ENCODE measurements at places on chromosomes 16 and 17.

DNA sequence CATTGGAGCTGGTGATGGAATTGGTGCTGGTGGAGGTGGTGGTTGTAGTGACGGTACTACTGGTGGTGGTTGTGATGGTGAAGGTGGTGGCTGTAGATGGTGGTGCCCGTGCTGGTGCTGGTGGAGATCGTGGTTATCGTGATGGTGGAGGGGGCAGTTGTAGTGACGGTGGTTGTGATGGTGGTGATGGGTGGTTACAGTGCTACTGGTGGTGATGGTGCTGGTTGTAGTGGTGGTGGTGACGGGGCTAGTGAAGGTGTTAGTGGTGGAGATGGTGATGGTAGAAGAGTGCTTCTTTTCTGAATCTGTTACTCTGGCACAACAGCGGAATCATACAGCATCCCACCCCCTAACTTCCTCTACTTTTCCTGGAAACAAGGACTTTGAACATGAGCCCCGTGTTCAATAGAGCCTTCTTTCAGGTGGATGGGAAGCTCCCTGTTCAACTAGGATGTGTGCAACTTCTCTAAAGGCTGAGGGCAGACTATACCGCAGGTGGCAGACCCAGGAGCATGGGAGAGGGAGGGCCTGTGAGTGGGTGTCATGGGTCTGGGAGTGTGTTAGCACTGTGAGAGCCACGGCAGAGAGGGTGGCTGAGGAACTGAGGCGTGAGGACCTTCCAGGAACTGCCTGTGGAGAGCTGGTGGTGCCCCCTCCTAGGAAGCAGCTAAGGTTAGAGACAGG lies 8.2 kb downstream of the TBX21 start:
- DNase-seq = no peak

- DNase-seq = no peak
These were observed 19.7 kb downstream of the ADGRG1 start for GRCh38 chr16:57648125-57648524.

DNA sequence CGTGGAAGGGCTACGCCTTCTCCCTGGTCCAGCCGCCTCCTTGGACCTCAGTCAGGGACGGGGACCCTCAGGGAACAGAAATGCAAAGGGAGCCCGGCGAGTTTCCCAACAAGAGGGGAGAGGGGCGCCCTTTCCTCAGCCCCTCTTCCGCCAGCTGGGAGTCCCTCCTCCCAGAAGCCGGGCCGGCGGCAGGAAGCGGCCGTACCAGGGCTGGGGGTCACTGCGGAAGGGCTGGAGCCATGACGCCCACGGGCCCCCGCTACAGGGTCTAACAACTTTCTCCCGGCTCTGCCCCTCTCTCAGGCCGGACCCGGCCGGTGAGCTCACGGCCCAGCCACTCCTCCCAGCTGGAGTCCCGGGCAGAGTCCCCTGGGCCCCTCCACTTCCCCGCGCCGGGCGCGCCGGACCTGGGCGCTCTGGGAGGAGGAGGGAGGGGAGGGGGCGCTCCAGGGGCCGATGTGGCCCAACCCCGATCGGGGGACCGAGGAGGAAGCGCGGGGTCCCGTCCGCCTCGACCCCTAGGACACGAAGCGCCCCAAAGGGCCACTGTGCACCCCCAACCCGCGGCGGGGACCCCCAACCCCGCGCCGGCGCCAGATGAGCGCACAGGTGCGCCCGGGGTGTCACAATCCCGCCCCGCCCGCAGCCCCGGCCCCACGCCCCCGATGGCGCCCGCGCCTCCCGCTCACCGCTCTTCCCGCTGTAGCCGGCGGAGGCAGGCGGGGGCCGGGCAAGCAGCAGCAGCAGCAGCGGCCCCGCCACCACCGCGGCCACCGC lies 578 bp downstream of the PGAP6 start:
- peak; percentile 52 for DNase-seq

GRCh38 chr16:6682142-6682811 lies 650.4 kb upstream of the RBFOX1 start:
- DNase-seq = peak; percentile 63

DNA sequence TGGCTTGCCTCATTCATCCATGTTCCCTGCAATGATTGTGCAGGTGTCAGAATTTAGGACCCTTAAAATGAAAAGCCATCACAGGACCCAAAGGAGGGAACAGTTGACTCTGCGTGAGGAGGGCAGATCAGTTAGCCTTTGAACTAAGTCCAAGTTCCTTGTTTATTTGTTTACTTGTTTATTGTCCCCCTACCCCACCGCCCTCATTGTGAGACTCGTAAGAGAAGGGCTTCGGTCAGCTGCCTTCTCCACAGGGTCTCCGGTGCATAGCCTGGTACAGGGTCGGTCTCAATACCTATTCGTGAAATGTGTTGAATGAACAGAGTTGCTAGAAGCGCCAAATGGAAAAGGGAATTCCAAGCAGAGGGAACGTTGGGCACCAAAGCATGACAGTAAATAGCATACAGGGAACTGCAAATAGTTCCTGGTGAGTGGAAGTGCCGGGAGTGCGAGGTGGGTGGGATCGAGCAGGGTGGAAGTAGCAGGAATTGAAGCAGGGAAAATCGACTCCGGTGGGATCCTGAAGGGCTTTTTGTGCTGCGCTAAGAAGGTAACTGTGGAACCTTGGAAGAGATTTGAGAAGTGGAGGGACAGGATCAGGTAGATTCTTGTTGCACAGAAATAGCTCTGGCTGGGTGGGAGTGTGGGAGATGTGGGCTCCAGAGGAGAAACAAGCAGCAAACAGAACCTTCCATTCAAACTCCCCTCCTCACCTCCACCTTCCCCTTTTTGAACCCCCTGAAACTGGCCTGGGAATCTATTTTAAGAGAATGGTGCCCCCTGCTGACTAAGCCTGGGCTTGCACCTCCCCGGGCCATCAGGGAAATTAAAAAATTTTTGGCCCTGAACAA lies 12.7 kb downstream of the SLC35B1 start:
- peak; percentile 77 for DNase-seq

DNA sequence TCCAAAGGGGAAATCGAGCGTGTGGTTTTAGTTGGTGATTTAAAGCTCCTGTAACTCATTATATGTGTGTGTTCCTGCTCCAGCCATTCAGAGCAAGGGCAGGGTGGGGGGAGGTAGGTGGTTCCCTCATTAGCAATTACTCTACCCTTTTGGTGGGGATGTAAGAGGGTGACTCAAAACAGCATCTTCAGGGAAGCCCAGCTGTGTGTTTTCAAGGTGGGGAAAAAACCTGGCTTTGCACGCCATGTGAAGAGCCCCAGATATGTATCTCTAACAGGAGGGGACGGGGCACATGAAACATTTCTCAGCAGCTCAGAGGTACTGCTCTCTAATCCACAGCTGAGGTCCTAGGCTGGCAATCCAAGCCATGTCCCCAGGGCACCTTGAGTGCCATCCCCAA lies 241.3 kb upstream of the ZFHX3 start:
- DNase-seq = peak; percentile 76

DNA sequence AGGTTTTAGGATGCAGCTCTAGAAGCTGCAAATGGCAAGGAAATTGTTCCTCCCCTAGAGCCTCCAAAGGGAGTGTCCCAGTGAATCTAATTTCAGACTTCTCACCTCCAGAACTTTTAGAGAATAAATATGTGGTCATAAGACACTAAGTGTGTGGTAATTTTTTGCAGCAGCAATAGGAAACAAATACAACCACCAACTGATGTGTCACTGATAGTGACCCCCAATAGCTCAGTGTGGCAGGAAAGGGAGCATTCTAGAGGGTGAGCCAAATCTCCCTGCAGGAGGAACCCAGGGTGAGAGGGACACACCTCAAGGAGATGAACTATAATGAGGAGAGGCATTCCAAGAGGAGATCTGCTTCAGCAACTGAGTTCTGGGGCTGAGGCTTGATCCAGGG lies 4.1 kb downstream of the CCL4L2 start:
- no peak for DNase-seq

GRCh38 chr16:85370881-85371651 lies 242.1 kb upstream of the GSE1 start:
- DNase-seq = no peak

GRCh38 chr17:49574945-49575678 lies 559 bp upstream of the NXPH3 start:
- no peak for DNase-seq

DNA sequence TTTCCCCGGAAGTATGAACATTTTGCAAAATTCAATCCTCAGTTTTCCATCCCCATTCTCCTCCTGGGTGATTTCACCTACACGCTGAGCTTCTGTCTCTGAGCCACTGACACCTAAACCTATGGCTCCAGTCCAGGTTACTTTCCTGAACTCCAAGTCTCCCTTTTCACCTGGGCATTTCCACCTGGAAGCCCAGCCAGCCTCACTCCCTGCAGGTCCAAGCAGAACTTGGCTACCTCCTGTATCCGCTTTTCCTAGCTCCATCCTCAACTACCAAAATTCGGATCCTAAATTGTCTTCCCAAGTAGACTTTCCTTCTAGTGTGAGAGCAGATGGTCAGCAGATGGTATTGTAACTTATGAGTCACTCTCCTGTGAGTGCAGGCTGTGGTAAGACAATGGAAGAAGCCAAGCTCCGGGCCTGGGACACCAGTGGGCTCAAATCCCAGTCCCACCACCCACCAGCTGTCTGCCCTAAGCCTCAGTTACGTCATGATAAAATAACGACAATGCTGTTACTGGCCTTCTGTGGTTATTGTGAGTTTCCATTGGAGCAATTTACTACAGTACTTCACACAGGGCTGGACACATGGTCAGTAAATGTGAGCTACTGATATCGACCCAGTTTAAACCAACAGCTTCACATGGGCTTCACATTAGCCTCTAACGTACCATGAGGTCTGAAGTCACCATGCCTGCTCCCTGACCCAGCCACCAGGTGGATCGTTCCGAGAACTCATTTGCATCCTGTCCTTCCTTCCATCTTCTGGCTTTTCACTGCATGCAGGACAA lies 33.3 kb downstream of the PECAM1 start:
- DNase-seq = peak; percentile 74

- no peak for DNase-seq
These were observed 295.5 kb downstream of the MAF start for GRCh38 chr16:79305074-79305473.

DNA sequence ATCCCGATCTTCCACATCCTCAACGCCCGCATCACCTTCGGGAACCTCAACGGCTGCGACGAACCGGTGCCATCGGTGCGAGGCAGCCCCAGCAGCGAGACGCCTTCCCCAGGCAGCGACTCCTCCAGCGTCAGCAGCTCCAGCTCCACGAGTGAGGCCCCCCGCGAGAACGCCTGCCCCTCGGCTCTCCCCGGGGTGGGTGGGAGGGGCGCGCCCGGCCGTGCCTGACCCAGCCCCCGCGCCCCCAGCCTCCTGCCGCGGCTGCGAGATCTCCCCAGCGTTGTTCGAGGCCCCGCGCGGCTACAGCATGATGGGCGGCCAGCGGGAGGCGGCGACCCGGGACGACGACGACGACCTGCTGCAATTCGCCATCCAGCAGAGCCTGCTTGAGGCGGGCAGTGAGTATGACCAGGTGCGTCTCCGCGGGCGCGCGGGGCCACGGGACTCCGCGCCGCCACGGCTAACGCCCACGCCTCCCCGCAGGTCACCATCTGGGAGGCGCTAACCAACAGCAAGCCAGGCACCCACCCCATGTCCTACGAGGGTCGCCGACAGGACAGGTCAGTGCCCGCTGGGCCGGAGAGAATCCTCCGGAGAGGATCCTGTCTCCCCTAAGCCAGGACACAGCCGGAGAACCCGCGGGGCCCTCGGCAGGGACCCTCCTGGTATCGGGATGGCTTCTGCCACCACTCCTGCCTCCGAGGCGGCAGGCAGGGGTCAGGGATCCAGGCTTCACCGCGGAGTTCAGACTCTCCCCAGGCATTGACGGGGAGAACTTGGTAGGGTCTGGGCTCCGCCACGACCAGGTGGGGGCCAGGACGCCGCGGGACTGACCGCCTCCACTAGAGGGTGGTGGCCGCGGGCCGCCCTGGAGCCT lies 10.1 kb downstream of the CORO6 start:
- DNase-seq = no peak

DNA sequence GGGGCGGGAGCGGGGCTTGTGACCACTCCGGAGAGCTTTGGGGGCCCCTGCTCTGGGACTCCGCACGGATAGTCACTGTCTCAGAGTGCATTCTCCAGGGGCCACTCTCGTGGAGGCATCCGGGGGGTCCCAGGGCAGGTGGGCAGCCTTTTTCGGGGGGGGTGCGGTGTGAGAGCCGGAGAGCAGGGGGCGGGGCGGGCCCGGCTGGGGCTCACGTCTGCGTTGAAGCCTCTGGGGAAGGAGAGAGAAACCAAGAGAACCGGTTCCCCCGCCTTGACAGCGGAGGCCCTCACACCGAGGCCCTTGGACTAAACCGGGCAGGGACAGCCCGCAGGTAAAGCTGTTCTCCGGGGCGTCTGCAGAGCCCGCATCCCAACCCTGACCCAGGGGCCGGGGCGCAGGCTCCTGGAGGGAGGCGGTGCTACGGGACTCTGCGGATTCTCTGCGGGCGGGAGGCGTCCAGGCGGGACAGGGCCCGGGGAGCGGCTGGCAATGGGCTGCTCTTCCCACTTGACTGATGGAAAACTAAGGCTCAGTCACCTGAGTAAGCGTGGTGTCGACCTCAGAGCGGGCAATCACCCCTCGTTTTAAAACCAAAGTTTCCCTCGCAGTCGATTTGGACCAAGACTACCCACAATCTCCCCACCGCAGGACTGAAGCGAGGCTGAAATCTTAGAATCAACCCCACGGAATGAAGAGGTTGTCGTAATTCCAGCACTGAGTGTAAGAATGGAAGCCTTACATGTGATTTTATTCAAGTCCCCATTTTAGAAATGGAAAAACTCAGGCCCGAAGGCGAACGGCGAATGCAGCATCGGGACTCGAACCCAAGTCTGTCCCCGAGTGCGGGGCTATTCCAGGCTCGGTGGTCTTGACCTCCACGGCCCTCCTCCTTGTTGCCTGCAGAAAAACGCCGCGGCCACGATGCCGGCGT lies 49.6 kb upstream of the AMZ2 start:
- DNase-seq = no peak

- DNase-seq = no peak
These were observed 14.0 kb upstream of the ALDOA start for GRCh38 chr16:30051518-30051917.

- DNase-seq = no peak
These were observed 77.4 kb upstream of the CLEC18A start for GRCh38 chr16:69873783-69874182.

DNA sequence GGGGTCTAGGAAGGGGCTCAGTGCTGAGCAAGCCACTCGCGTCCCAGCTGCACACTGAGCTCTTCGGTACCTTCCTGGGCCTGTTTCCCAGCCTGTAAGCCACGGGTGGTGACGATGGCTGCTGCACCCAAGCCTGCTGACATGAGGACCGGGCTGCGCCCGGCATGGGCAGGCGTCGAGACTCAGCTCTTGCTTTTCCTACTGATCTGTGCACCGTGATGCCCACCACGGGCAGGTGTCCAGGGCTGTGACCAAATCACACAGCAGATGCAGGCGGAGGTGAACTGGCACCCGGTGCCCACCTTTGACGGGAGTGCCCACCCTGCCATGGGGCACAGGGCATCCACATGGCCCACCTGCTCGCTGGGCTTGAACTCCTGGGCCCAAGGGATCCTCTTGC lies 17.9 kb downstream of the CCDC57 start:
- DNase-seq = no peak

Measured in eye (tissue), 1 donor.